Activated T-cell treated with anti-CD3 and anti-CD28 coated beads, Interleukin-2, amount 50 U/mL, for 72 hours (primary cell): ENCODE measurements at places on chromosomes 7 and 10.

- DNase-seq, result no peak
Measured at GRCh38 chr7:25727446-25727845, 424.6 kb upstream of the NFE2L3 start.

- DNase-seq, result no peak
Measured at GRCh38 chr7:114986190-114987180, 64.6 kb downstream of the MDFIC start.

DNA sequence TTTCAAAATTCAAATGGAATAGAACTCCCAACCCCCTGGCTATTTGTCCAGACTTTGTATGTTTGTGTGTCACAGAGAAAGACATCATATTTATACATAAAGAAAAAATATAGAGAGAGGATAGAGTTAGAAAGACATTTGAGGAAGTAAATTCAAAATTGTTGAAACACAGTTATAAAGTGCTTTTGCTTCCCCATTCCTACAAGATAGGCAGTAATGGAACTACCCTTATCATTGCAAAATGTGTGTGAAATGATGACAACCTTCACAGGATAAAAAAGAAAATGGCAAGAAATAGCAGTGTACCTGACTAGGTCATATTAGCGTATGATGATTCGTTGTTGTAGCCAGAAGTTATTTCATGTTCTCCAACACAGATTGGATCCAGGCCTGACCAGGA, 63.1 kb downstream of the FZD1 start:
- no peak for DNase-seq

DNA sequence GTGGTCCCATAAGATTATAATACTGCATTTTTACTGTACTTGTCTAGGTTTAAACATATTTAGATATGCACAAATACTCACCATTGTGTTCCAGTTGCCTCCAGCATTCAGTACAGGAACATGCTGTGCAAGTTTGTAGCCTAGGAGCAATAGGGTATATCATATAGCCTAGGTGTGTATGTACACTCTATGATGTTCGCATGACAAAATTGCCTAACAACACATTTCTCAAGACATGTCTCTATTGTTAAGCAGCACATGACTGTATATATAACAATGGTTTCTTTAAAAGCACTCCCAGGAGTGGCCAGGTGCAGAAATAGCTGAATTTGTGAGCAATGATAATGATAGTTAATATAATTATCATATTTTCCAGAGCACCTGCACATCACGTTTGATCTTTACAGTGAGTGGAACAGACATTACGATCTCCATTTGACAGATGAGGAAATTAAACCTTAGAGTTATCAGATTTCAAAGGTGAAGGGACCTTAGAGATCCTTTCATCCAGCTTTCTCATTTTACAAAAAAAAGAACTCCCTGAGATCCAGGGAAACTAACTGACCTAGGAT, 99.2 kb upstream of the PDCD4 start:
- no peak for DNase-seq

DNA sequence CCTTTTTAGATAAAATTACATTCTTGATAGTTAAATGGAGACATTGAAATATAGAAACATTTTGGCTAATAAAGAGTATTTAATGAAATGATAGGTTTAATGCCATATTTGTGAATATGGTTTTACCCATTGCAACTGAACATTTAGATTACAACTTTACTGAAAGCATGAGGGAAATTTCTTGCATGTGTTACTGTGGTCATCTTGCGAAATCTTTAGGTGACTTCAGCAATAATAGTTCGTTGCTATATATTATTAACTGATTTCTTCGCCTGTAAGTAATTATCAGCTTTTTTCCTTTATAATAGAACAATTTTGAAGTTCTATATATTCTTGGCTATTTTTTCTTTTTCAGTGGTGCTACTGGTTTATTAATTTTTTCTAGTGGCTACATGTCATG, 83.2 kb downstream of the MLLT10 start:
- DNase-seq, result no peak

DNA sequence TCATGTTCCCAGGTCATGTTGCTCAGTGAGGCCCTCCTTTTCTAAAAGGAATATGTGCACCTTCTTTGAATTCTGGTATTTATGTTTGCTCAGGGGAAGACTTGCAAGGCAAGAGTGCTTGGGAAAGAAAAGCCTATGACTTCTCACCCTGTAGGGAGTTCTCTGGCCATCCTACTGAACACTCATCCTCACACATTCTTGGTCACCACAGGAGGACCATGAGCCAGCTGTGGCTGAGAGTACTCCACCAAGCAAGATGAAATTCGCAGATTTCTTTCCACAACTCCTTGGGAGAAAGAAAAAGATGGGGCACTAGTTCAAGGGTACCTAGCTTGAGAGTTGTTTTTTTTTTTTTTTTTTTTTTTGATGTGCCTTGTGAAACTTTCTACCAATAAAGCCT, 179.6 kb downstream of the FZD1 start:
- DNase-seq, result no peak

DNA sequence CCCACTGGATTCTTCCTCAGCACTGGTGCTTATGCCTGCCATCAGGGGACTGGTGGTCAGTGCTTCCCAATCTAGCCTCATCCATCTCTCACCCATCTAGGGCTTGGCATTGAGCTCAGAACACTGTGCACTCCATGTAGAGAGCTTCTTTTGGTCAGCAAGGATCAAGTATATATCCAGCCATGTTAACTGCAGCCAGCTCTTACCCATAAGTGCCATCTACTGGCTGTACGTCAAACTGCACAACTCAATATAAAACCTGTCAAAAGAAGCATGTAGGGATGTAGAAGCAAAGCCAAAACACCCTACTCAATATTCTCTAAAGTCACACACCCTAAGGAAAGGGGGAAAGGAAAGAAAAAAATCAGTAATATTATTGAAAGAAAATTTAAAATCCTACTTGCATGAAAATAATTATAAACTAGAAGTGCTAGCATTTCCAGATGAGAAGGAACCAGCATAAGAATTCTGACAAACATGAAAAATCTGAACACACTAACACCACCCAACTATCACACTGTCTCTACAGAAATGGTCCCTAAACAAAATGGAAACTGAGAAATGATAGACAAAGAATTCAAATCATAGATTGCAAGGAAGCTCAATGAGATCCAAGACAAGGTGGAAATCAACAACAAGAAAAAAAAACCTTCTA, 531.1 kb upstream of the STEAP1 start:
- DNase-seq, result peak; percentile 8
